ENCODE measurements at places on chromosomes 6 and 20. TPM values are rescaled to one million over a fixed set of nuclear protein-coding genes. Genes with fewer than 3 reads are reported as not detected.

GRCh38 chr6:12137480-12137879 is 125.4 kb downstream of the HIVEP1 start:
- DNase-seq = no peak
- no peak overlapping the region for H3K27ac ChIP-seq
- H3K4me1 ChIP-seq = no peaks in the 10 kb centered on the region
- H3K4me3 ChIP-seq = no peak overlapping the region

GRCh38 chr6:115717062-115717461 is 343.6 kb downstream of the FRK start:
- H3K27ac ChIP-seq = no peak overlapping the region
- no peak overlapping the region for H3K4me3 ChIP-seq
- H3K36me3 ChIP-seq = no peaks in the 10 kb centered on the region
- H3K27me3 ChIP-seq = peaks cover 10% of the 10 kb centered on the region

GRCh38 chr6:169967687-169968086 is 216.3 kb downstream of the ERMARD start:
- H3K27me3 ChIP-seq = peaks cover 18% of the 10 kb centered on the region
- DNase-seq = no peak
- H3K4me3 ChIP-seq = no peak overlapping the region
- no peak overlapping the region for H3K27ac ChIP-seq

Gene INSM1
- 70.2 TPM for total RNA-seq

GRCh38 chr6:14934013-14934412 is 311.9 kb upstream of the JARID2 start:
- H3K27ac ChIP-seq = no peak overlapping the region
- no peak overlapping the region for H3K4me3 ChIP-seq
- H3K27me3 ChIP-seq = no peaks in the 10 kb centered on the region
- H3K4me1 ChIP-seq = peaks cover 20% of the 10 kb centered on the region
- DNase-seq = no peak

DNA sequence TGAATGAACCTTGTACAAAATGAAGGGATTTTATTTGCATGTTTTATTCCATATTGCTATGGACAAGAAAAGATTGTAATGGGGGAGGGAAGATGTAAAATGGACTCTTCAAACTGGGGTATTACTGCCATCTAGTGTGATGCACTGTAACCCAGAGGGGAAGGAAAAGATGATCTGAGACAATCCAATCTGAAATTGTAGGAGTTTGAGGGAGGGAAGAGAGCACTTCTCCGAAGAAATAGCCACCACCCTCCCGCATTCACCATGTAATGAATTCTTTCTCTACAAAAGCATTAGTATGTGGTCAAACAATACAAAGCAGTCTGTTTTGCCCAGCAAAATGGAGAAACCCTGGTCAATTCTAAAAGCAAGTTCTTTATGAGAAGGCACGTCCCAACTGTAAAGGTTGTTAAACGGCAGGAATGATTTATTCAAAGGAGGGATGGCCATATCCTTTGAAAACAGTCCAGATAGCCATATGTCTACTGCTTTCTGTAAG is 679.5 kb upstream of the NRSN1 start:
- H3K36me3 ChIP-seq = no peaks in the 10 kb centered on the region
- H3K27ac ChIP-seq = no peak overlapping the region
- H3K4me1 ChIP-seq = peaks cover 55% of the 10 kb centered on the region
- no peaks in the 10 kb centered on the region for H3K27me3 ChIP-seq
- no peak overlapping the region for H3K4me3 ChIP-seq

DNA sequence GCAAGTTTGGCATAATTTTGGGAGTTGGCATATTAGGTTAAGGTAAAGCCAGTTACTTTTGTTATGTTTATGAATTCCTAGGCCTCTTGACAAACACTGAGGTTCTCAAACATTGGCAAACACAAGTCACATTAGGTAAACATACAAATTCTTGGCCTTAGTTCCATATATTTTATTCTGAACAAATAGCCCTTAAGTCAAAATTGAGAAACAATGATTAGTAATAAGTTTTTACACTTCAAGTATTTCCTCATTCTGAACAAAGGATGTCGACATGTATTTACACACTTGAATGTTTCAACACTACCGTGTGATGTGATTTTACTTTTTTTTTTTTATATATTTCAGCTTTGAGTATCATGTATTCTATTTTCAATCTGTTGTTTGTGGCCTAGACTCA is 3.8 kb upstream of the ECHDC1 start:
- DNase-seq = no peak
- peaks cover 18% of the 10 kb centered on the region for H3K36me3 ChIP-seq
- no peaks in the 10 kb centered on the region for H3K4me1 ChIP-seq
- no peaks in the 10 kb centered on the region for H3K27me3 ChIP-seq

Data from type B pancreatic cell (in vitro differentiated cells).